RCC 7860 (cell line): ENCODE measurements at places on chromosomes 16 and 17.

GRCh38 chr17:28364665-28365363, at the start of gene SEBOX:
SEBOX (minus strand) TSS chr17:28365199; CDS start chr17:28365151, 48 bp downstream.
- no peak for DNase-seq

- DNase-seq: peak; percentile 69
Observed at GRCh38 chr17:75832164-75832651, 12.0 kb downstream of the UNC13D start.

DNA sequence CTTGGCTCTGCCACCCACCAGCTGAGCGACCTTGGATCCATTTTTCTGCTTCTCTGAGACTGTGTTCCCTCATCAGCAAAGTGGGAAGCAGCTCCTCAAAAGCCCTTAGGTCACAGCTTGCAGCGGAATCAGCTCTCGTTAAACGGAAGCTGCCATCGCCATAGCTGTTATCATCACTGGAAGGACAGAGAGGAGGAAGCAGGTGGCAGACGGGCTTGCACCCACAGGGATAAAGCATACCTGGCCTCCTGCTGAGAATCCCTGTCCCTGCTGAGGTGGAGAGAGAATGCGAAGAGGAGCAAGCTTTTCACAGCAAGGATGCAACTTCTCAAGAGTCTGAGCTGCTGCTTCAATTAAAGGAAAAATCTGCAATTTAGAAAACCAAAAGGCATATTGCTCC, 106.6 kb downstream of the CLEC16A start:
- no peak for DNase-seq

- no peak for DNase-seq
Observed at GRCh38 chr17:27332047-27332393, 38.1 kb downstream of the WSB1 start.

DNA sequence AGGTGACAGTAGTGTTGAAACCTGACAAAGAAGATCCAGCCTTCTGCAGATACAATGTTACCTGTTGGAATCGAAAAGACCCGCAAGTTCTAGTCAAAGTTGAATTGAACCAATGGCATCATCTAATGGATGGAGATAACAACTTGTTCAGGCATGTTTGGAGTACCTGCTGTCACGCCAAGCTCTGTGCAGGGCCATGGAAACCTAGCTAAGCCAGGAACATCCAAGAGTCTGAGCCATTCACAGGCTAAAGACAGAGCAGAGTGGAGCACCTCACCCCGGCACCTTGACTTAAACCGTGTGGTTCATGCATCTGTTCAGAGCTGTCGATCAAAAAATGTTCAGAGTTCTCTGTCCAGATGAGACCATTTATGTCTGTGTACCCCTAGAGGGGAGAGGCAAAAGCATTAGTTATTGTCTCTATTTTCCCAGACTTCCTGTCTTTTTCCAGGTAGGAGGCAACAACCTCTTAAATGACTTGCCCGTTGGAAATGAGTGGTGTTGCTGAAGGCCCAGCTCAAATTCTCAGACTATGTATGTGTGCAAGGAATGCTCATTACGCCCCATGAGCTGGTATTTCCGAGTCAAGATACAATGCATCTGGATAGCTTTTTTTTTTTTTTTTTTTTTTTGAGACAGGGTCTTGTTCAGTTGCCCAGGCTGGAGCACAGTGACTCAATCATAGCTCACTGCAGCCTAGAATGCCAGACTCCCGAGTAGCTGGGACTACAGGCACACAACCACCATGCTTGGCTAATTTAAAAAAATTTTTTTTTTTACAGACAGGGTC, 44.9 kb upstream of the XYLT1 start:
- DNase-seq: peak; percentile 38

DNA sequence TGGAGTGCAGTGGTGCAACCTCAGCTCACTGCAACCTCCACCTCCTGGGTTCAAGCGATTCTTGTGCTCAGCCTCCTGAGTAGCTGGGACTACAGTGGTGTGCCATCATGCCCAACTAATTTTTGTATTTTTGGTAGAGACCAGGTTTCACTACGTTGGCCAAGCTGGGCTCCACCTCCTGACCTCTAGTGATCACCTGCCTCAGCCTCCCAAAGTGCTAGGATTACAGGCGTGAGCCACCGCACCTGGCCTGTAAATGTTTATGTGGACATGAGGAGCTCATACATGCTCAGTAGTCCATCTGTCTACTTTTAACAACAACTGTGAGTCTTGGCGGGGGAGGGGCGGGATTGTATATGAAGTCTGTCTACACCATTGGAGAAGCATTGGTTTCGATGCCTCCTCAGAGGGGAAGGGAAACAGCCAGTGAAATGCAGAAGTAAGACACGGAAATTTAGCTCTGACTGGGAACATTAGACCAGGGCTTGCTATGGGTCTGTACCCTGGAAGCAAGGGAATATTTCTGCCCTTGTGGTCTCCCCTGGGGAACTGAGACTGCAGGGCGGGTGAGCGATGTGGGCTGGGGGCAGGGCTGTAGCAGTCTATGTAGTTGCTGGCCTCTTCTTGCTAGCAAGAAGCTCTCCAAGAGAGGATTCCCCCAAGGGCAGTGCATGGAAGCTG, 9.3 kb downstream of the NUBP1 start:
- DNase-seq: no peak

DNA sequence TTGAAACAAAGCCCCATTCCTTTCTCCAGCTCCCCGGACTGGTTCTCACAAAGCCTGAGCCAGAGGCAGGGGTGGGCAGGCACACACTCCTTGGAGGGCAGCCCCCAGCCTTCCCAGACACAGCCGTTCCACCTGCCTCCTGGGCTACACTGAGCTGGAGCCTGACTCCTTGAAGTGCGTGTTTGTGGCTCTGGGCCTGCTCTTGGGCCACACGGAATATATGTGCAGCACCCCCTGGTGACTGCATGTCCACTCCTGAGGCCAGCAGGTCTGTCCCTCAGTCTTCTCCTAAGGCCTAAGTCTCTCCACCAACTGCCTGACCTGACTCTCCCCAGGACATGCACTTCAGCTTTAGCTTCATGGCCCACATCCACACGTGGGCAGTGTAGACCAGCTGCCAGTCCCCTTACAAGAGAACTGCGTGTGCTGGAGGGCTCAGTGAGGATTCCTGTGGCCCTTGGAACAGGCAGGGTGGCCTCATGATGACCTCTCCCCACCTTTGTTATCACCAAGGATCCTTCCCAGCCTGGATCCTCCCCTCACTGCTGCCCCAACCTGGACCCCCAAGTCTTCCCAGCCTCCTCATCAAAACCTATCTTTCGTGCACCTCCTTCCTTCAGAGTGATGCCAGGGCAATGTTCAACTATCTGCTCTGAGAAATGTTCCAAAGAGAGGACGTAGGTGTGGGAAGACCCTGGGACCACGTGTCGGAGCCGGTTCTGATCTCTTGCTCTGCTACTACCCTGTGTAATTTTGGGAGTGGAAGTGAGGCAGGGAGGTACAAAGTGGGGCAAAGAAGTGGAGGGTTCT, 12.4 kb upstream of the SLC6A2 start:
- DNase-seq: no peak

- DNase-seq: no peak
Observed at GRCh38 chr17:8375738-8376259, 705 bp downstream of the KRABD2 start.

DNA sequence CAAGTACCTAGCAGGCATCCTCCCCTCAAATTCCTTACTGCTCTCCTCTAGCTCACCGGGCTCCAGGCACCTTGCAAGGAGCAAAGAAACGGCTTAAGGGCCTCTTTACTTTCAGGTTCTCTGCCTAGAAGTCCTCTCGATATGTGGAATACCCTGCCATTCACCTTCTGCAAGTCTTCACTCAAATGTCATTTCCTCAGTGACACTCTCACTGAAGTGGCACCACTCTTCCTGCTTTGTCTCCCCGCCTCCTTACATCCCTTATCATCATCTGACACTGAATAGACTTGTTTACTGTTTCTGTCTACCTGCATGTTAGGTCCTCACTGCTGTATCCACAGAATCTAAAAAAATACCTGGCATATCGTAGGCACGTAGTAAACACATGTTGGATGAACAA, 947 bp downstream of the SLC7A6OS start:
- no peak for DNase-seq

- DNase-seq: no peak
Observed at GRCh38 chr16:89534252-89534756, 26.1 kb downstream of the SPG7 start.

GRCh38 chr17:16314189-16314588, 39.1 kb downstream of the CENPV start:
- no peak for DNase-seq

- DNase-seq: no peak
Observed at GRCh38 chr16:86511317-86512161, 1.2 kb downstream of the FOXF1 start.

- DNase-seq: no peak
Observed at GRCh38 chr17:2366747-2367494, 29.6 kb downstream of the SGSM2 start.

GRCh38 chr16:65668064-65668595, 546.3 kb upstream of the CDH11 start:
- DNase-seq: no peak

DNA sequence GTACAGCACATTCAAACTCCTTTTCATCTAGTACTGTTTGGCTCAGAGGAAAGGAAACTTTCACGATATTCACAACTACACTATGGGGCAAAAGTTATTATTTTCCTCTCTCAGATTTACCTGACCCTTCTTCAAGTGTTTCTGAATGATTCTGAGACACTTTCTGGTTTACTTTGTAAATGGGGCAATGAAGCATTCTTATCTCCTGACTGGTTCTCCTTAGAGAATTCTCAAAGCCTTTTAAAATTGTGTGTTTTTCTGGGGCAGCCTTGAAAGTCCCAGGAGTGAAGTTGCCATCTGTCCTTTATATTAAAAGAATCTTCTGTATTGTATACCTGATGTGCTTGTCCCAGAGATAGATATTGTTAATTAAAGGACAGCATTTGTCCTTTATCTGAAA, 264.9 kb downstream of the FTO start:
- no peak for DNase-seq

DNA sequence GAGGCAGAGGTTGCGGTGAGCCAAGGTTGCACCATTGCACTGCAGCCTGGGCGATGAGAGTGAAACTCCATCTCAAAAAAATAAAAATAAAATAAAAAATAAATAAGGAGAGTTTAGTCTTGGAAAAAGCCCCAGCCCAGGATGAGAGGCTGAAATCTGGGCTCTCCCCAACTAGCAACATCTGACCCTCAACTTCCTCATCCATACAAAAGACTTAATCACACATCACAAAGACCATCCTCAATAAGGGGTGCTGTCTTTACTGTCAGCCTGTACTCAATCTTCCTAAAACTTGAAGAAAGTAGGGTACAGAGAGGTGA, 11.4 kb upstream of the SLC4A1 start:
- no peak for DNase-seq

- peak; percentile 93 for DNase-seq
Observed at GRCh38 chr17:37787055-37787757, 42.3 kb upstream of the HNF1B start.

DNA sequence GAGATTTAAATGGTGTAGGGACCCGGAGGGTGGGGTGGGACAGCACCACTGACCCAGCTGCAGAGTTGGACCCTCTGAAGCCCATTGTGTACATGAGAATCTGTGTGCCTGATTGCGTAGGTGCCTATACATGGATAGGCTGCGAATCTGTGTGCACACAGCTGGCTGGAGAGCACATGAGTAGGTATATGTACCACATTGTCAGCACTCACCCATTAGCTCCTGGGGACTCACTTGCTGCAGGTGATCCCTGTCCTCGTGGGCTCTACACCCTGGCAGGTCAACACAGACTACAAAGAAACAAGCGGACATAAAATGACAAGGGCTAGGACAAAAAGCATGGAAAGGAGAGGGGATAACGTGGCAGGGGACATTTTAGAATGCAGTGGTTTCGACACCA, 11.3 kb upstream of the CETP start:
- DNase-seq: no peak

- no peak for DNase-seq
Observed at GRCh38 chr16:52578007-52578828, 31.3 kb upstream of the TOX3 start.

GRCh38 chr17:74759243-74759801, 10.9 kb downstream of the NHERF1 start:
- no peak for DNase-seq
